BE2C (cell line): ENCODE measurements at places on chromosomes 4 and X.

GRCh38 chr4:129355516-129355915 lies 259.6 kb downstream of the C4orf33 start:
- DNase-seq = no peak

DNA sequence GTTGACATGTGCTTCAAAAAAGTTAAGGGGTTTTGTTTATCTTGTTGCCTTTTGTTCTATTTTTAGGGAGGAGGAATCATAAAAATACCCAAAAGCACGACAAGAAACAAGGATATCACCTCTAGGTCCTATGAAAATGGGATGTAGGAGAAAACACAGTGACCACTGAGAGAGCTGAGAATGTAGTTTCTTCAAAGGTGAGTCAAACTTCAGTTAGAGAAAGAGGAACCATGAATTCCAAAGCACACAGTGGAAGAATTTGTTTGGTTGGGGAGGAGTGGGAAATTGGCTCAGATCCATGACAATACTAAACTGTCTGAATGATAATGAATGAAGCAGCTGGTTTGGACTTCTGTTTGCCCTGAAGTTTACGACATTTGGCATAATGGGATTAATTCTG lies 19.1 kb upstream of the FRYL start:
- DNase-seq = no peak

GRCh38 chr4:127141856-127142255 lies 490.9 kb upstream of the INTU start:
- no peak for DNase-seq

DNA sequence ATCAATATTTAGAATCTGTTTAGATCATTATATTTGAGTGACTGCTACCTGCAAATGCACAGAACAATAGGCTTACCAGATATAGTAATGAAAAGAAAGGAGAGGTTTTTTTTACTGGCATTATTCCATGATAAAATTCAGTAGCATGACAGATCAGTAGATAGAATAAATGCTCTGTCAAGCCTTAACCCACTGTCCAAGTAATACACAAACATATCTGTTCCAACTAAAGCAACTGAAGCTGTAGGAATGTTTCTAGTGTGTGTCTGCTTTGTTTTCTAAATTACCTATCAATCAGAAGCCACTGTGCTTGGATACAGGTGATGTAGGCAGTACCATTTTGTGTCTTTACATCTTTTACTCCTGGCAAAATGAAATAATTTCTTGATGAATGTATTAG lies 604.6 kb downstream of the PCDH7 start:
- DNase-seq = no peak

DNA sequence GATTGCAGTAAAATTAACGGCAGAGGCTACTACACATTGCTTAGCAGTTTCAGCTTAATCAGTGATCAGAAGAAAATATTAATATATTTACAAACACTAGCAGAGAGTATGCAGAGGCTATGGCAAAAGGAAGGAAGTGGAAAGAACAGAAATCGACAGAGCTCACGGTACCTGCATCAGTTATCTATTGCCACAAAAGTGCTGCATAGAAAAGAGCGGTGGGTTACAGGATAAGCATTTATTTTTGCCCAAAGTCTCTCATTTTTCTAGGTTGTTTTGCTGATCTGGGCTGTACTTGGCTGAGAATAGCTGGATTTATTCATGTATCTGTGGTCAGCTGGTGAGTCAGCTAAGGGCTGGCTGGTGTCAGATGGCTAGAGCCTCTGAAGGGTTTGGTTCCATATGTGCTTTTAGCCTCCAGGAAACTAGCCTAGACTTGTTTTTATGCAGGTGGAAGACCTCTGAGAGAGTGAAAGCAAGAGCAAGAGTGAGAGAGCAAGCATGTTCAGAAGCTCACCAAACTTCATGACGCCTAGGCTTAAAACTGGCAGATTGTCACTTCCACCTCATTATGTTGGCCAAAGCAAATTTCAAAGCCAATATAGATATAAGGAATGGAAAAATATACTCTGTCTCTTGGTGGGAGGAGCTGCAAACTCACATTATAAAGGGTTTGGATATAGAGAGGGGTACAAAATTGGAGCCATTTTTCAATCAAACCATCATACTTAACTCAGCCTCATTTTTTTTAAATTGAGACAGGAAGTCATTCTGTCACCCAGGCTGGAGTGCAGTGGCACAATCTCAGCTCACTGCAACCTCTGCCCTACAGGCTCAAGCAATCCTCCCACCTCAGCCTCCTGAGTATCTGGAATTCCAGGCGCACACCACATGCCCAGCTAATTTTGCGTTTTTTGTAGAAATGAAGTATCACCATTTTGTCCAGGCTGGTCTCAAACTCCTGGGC lies 153.2 kb upstream of the RPL34 start:
- no peak for DNase-seq

GRCh38 chrX:118156953-118157608 lies 40.5 kb upstream of the KLHL13 start:
- peak; percentile 10 for DNase-seq

DNA sequence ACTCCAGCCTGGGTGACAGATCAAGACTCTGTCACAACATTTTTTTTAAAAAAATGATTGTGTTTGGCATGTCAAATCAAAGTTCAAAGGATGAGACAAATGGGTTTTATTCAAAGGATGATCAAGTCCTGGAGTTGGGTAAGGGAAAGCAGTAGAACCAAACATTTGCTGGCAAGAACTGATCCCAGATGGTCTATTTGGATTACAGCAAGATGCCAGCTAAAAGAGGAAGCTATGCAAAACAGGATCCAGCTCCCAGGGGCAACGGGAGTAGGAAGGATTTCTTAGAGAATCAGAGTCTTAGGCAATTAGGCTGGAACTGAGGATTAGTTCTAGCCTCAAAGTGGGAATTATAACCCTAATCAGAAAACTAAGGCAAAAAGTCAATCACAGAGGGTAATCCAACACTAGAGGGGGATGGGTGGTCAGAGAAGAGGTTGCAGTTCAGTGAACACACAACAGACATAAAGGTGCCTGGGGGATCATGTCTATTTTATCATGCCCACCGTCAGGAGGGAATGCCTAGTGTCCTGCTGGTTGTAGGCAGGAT lies 133.0 kb upstream of the PLS3 start:
- DNase-seq = no peak

DNA sequence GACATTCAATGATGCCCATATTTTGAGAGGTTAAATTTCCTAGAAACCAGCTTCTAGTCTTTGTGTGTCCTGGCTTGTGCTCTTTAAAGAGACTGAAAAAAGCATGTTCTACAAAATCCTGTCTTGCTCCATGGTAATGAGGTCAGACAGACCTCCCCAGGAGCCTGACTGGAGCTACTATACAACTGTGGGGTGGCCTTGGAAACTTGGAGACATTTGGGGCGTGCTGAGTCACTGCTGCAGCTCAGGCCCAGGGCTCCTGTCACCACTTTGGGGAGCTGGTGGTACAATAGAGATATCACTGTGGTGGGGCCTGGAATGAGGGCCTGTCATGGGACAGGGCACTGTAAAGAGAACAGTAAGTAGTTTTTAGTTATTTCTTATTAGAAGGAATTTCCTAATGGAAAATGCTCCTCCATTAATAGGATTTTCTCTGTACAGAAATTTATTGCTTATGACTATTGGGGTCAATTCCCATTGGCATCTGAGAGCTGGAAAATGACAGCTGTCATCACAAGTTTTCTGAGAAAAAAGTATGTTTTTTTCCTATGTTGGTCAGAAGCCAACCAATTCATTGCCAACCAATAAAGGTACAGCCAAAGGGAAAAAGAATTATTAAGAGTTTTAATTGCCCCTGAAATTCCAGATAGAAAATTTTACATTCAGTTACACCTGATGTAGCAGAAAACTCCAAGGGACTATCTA lies 207.4 kb upstream of the JADE1 start:
- DNase-seq = no peak

DNA sequence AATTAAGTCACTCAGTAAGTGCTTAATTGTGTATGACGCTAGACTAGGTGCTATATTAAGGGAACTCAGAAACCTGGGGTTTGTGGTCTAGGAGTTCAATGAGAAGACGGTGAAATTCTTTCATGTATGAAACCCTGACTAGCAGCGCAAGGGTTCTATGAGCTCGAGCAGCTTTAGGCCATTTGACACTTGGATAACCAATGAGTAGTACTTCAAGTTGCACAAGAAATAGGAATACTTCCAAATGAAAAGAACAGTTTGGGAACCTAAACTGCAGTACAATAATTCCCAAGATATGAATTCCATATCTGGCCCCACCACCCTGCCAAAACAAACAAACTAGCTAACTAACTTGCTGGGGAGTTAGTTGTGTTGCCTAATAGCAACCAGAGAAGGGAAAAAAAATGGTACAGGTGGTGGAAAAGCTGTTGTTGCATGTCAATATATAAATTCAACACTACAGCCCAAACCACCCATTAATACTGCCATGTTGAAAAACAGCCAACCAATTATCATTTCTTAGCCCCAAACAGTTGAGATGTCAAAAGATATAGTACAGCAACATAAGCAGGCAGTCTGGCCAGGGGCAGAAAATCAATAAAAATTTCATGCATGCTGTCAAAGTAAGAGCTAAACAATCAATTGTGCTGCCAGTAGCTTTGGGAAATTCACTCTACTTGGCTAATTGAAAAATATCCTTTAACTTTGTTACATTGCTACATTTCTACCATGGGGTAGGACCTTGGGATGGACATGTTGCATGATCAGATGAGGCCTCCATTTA lies 54.6 kb upstream of the MCF2 start:
- DNase-seq = no peak

DNA sequence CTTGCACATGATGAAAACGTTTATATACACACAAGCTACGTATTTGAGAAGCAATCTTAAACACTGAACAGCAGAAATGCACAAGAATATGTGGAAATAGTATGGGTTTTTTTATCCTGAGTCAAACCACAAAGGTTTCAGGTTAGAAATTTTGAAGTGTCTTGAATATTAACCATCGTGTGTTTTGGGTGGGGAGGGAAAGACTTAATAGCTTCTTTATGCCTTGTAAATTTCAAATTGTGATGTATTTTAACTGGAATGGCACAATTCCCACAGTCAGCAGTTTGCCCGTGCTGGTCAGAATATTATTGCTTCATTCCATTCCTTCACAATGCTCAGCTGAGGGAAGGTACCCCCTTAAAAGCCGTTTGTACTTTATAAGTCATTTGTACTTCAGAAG lies 67.4 kb upstream of the WDR1 start:
- DNase-seq = no peak

- DNase-seq = no peak
Observed at GRCh38 chr4:139085141-139085540, 69.6 kb downstream of the NOCT start.

DNA sequence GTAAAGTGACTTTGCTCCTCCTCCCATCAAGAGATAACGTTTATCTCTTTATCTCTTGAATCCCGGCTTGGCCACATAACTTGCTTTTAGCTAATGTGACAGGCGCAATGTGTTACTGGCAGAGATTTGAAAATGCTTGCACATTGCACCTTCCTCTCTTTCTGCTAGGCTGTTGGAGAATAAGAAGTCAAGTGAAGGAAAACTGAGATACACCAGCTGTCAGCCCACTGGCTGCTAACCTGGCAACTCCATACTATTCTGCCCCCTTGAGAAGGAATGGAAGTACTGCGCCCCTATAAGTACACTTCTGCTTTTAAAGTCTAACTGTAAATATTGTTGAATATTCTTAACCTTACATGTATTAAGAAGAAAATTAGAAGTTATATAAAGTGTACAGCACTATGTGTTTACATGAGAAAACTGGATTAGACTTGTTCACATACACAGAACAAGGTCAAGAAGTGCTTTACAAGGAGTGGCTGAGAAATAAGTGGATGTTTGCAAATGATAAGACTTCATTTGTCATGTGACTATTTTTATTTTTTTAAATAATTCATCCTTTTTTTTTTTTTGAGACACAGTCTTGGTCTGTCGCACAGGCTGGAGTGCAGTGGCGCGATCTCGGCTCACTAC lies 424.5 kb upstream of the CTSO start:
- no peak for DNase-seq

GRCh38 chr4:39263895-39264294 lies 81.6 kb downstream of the WDR19 start:
- DNase-seq = peak; percentile 20

GRCh38 chrX:96183843-96184242 lies 500.8 kb upstream of the DIAPH2 start:
- no peak for DNase-seq

DNA sequence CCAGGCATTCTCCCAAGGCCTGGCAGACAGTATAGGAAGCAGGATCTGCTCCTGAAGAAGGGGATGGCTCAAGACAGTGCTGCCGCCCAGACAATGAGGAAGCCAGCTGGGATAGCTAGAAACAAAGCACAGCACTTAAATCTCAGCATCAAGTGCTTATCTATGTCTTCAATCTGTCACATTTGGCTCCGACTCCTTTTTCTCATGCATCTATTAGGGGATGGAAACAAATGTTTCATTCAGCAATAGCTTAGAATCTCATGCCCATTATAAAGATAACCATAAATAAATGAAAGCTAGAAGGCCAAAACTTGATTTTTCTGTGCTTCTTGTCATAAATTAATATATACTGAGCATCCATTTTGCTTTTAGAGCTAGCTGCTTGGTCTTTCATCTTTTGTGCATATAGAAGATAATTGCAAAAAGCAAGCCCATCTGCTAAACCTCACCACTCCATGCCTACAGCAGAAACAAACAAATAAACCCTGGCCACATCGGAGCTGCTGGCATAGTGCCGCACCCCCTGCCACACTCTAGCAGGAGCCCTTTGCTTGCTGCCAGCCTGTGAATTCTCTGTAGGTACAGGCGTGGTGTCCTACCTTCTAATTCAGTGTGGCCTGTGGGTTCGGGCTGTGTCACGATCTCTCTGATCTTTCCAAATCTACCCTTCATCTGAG lies 75.9 kb downstream of the AASDH start:
- DNase-seq = no peak
